ENCODE measurements at places on chromosomes 2 and 18. TPM values are rescaled to one million over a fixed set of nuclear protein-coding genes. Genes with fewer than 3 reads are reported as not detected.

GRCh38 chr2:232741294-232741693 lies 35.1 kb downstream of the KCNJ13 start:
- DNase-seq: no peak

- no peak for DNase-seq
Observed at GRCh38 chr18:55236150-55236931, 277.1 kb upstream of the CCDC68 start.

DNA sequence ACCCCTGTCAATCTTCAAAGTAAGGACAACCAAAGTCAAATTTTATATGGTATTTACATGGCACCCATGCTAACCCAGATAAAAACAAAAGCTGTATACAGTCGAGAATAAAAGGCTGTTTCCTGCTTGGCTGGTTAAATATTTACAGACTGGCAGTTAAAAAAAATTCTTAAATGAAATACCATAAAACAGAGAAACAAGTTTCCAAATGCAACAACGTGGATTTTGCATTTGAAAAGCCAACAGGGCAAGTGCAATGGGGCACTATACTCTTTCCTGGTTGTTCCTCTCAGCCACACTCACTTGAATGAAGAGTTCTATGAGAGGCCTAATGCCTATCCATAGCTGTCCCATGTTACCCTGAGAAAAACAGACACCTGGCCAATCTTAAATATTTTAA lies 6.1 kb upstream of the NR4A2 start:
- no peak for DNase-seq

DNA sequence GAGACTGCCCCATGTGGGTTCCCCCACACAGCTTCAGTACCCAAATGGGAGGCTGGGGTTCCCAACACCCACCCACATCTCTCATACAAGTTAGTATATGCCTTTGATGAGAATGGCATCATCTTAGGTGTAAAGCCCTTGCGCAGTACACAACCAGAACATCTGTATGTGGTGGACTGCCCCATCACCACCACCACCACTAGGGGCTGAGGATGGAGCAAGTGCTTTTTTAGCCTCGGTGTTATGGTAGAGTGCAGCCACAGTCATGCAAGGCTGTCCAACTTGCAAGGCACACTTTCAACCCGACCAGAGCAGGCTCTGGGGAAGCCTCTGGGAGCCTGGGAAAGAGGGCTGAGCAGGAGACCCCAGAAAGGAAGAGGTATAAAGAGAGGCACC lies 241.2 kb downstream of the TFCP2L1 start:
- no peak for DNase-seq

GRCh38 chr2:241978670-241979069 lies 109.1 kb downstream of the RTP5 start:
- no peak for DNase-seq

GRCh38 chr2:230128623-230129342 lies 60.1 kb upstream of the SLC16A14 start:
- no peak for DNase-seq

- DNase-seq: no peak
Observed at GRCh38 chr18:77044866-77045664, 87.5 kb downstream of the MBP start.

DNA sequence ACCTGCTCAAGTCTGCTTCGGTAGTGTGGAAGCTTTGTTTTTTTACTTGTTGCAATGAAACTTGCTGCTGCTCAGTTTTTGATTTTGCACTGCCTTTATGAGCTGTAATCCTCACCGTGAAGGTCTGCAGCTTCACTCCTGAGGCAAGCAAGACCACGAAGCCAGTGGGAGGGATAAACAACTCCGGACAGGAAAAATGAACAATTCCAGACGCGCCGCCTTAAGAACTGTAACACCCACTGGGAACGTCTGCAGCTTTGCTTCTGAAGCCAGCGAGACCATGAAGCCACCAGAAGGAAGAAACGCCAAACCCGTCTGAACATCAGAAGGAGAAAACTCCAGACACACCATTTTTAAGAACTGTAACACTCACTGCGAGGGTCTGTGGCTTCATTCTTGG lies 245.7 kb upstream of the REG3G start:
- DNase-seq: no peak

- DNase-seq: no peak
Observed at GRCh38 chr2:207749873-207750272, 19.8 kb downstream of the FZD5 start.

- DNase-seq: peak; percentile 26
Observed at GRCh38 chr2:201420442-201421113, 30.7 kb downstream of the TRAK2 start.

GRCh38 chr2:156526950-156527636 lies 90.9 kb downstream of the GPD2 start:
- DNase-seq: no peak

DNA sequence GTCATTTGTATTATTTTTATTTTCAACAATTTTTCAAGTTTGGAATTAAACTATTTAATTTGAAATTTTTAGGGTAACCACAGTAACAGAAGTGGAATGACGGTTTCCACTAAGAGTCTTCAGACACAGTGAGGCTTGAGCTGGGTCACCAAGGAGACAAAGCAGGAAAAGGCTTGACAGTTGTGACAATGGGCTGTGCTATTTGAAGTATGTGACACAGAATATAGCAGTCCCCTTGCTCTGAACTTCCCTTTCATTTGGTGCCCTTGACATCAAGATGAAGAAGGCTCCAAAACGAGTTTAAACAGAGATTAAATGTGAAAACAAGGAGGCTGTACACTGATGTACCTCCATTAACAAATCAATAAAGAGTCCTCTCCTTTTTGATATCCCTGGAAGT lies 265.4 kb upstream of the DLGAP1 start:
- DNase-seq: no peak

- no peak for DNase-seq
Observed at GRCh38 chr2:175234650-175235049, 53.1 kb upstream of the ATP5MC3 start.

DNA sequence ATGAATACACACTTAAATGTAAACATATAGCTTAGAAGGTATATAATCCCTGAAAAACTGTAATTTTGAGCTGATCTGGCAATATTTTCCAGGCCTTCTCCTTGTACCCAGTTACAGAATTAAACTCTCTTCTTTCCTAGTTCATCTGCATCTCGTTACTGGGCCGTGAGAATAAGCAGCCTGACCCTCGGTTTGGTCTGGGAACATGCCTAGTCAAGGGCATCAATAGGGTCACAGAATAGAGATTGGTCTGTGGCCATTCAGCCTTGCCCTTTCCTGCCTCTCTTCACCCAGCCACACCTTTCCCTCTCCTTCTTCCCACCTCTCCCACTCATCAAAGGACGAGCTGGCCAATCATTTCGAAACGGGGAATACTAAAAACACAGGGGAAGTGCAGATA lies 27.3 kb downstream of the SULT1C2 start:
- DNase-seq: no peak

GRCh38 chr2:209145941-209146681 lies 277.7 kb upstream of the MAP2 start:
- DNase-seq: no peak

GRCh38 chr18:32612651-32613050 lies 142.0 kb upstream of the GAREM1 start:
- DNase-seq: peak; percentile 64

- DNase-seq: no peak
Observed at GRCh38 chr2:128458505-128458904, 139.8 kb upstream of the HS6ST1 start.

DNA sequence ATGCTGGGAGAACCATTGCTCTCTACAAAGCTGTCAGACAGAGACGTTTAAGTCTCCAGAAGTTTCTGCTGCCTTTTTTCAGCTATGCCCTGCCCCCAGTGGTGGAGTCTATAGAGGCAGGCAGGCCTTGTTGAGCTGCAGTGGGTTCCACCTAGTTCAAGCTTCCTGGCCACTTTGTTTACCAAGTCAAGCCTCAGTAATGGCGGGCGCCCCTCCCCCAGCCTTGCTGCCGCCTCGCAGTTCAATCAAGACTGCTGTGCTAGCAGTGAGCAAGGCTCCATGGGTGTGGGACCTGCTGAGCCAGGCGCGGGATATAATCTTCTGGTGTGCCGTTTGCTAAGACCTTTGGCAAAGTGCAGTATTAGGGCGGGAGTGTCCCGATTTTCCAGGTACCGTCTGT lies 52.7 kb upstream of the SCYGR2 start:
- DNase-seq: peak; percentile 4

DNA sequence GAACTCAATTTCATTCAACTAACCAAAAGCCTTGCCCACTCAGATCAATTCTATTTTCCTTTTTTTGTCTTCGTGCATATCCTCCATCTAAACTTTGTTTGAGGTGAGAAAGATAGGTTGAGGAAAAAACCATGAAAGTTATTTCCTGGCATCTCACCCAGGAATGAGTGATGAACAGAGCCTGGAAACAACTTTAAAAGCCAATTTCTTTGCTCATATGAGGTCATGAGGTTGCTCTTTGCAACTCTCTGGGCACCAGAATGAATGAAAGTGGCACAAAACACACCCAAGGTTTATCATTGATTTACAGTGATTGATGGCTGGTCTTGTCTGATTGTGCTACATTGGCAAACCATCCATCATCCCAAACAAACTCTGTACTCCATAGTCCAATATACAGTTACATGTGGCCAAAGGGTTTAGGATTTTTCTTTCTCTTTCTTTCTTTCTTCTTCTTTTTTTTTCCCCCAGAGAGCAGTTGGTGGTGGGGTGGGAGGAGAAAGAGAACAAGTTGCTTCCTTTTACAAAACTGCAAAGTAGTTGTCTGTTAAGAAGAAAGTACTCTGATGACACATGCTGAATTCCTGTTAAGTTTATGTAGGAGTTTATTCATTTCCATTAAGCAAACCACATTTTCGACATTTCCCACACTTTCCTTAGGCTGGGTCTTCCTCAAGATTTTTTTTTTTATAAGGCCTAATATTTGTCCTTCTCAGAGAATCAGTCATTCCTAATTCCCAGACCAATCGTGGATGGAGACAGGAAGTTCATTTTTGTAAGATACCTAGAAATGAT lies 575.9 kb upstream of the ZEB2 start:
- DNase-seq: peak; percentile 43

DNA sequence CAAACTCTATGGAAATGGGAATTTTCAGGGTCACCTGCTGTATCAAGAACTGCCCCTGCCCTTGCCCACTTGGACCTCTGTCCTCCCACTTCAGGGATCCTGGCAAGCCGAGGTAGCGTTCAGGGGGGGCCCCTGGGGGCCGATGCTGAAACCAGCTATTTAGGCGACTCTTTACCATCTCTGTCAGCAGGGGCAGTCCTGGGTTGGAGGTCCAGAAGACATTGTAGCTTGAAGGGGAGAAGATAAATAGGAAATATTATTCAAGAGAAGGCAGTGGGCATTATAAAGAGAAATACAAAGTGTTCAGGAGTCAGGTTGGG lies 2.4 kb downstream of the MOGS start:
- DNase-seq: no peak

GRCh38 chr2:68594674-68595492 lies 48.5 kb upstream of the PROKR1 start:
- peak; percentile 14 for DNase-seq

DNA sequence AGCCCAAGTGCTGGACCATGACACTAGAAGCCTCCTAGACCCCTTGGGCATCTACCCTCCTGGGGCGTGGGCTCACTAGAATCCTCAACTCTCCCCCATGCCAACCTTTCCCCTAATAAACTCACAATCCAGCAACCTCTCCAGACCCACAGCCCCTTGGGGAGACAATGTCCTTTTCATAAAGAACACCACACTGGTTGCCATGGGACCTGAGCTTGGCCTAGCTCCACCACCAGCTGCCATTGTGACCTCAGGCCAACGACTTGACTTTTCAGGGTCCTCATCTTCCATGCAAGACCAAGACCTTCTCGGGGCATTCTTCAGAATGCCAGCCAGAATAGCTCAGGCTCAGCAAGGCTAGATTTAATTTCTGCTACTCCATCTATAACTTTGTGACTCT lies 128.1 kb upstream of the NPAS2 start:
- DNase-seq: no peak

GRCh38 chr2:227407591-227408151 lies 19.9 kb upstream of the SCYGR1 start:
- DNase-seq: no peak

Gene IL36A
- total RNA-seq: not detected

Gene MYO1B
- 98.0 TPM for total RNA-seq

Gene ASB18
- total RNA-seq: not detected

Gene NIFK
- 175 TPM for total RNA-seq

Gene VAMP5
- 2.1 TPM for total RNA-seq

Gene USP40
- total RNA-seq: 22.1 TPM

Gene ZNF385B
- total RNA-seq: not detected

Gene FAM210A
- 14.5 TPM for total RNA-seq

Gene CFC1
- total RNA-seq: not detected

Gene CXCR1
- not detected for total RNA-seq

All from Daoy (cell line).